ENCODE measurements at places on chromosomes 4 and X.

DNA sequence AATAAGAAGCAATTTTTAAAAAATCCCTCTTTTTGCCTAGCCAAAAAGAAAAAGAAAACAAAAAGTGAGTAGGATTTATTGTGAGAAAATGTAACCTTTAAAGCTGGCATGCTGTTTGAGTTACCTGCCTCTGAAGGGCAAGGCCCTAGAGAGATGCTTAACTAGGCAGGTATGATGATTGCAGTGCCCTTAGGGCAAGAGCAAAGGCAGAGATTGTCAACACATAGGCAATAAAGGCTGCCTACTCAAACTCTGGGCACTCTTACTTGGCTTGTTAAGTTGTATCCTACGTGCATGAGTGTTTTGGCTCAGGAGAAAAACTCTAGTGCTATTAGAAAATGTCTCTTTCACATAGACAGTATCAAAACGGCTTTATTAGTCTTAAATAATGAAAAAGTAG, 306.0 kb downstream of the RPA4 start:
- DNase-seq, result no peak

DNA sequence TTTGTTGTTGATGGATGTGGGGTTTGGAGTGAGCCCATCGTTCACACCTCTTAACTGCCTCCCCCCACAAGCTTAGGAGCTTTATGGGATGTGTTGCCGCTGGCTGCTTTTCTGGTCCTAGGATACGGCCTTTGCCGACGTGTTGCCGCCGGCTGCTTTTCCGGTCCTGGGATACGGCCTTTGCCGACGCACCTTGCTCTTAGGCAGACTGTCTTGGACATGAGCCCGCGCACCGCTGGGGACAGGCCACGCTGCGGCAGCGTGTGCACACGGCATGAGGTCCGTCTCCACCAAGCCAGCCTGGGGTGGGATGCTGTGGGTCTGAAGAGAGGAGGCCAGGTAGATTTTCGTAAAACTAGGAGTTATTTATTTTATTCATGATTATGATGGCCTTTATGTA, 14.2 kb downstream of the RGS12 start:
- no peak for DNase-seq

DNA sequence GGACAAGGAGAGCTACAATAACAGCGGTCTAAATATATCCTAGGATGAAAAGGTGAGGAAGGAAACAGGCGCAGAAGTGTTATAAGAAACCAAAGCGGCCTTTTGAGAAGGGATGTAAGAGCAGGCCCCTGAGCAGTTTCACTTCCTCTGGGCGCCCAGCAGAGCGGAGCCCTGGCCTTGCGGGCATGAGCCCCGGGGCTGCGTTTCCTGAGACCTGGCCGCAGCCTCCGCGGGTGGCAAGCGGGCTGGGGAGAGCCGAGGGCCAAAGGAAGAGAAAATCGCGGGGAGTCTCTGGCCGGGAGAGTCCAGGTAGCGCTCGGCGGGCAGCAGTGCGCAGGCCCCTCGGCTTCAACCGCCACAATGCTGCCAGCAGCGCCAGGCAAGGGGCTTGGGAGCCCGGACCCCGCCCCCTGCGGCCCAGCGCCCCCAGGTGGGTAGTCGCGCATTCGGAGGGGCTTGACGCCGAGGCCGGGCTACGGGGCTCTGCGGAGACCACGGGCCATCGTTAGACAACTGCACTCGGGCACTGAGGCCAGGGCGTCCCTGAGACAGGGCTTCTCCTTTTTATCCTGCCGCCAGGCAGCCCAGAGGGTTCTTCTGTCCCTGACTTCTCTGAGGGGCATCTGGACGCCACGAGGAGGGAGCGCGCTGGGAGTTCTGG, at the start of gene BANK1:
Gene BANK1 (plus strand): TSS at position 210 of the 661 bp plus-strand sequence. CDS start 151 bp downstream, at position 361.
- peak; percentile 46 for DNase-seq

DNA sequence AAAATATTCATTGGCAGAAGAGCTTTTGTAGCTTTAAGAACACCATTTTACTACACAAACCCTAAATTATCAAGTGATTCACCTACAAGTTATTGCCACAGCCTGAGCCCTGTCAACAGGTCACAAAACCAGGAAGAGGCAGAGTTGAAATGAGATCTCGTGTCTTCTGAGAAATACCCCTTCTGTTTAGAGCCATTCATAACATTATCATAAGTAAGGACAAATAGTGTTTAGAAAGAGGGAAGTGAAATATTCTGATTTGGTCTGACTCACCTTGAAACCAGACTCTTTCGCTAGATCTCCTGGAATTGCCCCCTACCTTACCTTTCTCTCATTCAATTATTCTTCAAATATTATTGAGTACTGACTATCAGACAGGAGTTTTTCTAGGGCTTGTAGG, 5.9 kb downstream of the ETDB start:
- no peak for DNase-seq

DNA sequence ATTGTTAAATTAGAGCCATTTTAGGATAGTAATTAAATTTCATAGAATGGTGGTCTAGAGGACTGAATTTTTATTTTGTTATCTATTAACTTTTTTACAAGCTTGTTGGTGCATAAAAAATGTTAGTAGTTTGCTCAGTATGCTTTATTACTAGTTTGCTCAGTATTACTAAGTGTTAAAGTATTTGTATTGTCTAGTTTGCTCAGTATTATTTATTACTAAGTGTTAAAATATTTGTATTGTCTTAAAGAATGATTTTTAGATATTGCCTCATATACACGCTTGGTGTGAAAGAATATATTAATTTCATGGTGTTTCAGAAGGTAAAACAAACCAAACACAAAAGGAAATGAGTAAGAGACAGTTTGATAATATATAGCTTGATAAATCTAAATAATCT, 268.4 kb upstream of the MAGEB18 start:
- DNase-seq, result no peak

GRCh38 chrX:57177070-57177469, 39.9 kb upstream of the SPIN2A start:
- no peak for DNase-seq

DNA sequence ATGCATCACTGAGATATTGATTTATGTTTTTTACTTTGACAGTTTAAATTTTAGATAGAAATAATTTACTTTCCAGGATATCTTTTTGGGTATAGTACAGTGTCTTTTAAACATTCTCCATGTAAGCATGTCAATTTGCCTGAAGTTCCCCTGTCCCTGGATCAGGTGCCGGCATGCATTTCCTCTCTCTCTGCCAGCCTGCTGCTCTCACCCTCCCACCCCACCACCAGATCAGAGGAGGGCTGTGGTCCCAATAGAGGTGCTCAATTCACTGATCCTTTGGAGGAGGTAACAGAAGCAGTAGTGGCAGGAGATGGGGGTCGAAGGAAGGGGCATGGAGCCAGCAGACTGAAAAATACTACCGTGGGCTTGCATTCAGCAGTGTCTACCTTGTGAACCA, 28.3 kb upstream of the DSPP start:
- no peak for DNase-seq

GRCh38 chr4:17187003-17187402, 288.6 kb upstream of the LDB2 start:
- DNase-seq, result peak; percentile 20

DNA sequence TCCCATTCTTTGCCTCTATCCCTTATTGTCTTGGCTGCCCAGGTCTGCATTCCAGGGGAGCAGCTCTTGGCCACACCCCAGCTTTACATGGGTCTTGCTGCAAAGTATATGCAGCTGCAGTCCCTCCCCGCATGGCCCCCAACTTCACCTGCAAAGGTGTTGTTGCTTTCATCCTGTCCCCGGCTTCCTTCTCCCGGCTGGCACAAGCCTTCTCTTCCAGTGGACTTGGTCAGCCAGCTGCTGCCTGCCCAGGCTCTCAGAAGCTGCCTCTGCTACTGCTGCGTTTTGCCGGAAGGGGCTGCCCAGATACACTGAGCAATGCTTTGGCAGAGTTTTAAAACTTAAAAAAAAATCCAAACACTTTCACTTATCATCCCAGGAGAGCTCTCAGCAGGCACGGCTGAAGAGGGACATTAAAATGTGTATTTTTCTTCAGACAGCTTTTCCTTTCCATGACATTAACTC, 121.2 kb upstream of the PDLIM3 start:
- DNase-seq, result peak; percentile 56

- DNase-seq, result no peak
These were observed 5.4 kb upstream of the ACE2 start for GRCh38 chrX:15606136-15606535.

GRCh38 chr4:73741031-73741749, 821 bp downstream of the CXCL8 start:
- DNase-seq, result no peak

- no peak for DNase-seq
These were observed 3.4 kb upstream of the UGDH start for GRCh38 chr4:39530682-39531081.

DNA sequence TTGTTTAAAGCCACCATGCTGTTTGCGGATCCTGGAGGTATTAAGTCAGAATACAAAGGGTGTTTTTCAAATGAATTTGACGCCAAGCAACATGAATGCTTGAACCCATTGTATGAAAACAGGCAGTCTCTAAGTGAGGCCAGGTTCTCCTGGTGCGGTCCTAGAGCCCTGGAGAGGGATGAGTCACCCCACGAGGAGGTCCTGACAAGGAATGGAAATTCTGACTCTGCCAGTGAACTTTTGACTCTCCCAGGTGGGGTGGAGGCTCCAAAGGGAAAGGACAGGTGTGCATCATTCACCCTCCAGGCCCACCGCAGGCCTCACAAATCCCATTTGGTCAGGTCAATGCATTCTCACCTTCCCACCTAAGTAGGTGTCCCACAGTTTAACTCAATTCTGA, 1.5 kb downstream of the TRIM2 start:
- no peak for DNase-seq

GRCh38 chr4:7431696-7432530, 2.8 kb downstream of the PSAPL1 start:
- DNase-seq, result no peak

- no peak for DNase-seq
These were observed 39.3 kb upstream of the WNK3 start for GRCh38 chrX:54397113-54397512.

DNA sequence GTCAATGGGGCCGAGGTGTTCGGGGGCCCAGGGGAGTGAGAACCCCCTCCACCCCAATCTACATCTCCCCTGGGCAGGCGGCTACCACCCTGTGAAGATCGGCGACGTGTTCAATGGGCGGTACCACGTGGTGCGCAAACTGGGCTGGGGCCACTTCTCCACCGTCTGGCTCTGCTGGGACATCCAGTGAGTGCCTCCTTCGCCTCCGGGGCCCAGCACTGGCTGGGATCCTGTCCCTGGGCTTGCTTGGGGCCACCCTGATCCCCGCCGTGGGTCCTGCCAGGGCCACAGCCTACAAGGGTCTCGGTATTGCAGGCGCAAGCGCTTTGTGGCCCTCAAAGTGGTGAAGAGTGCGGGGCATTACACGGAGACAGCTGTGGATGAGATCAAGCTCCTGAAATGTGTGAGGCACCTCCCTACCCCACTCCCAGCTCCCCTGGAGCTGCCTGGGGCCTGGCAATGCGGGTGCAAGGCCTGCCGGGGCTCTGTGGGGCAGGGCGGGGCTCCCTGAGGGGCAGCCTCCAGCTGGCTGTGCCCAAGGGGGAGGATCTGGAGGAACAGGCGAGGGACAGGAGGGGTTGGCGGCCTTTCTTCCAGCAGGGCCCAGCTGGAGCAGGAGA, 697 bp downstream of the SRPK3 start:
- DNase-seq, result no peak

- DNase-seq, result no peak
These were observed 183.7 kb downstream of the SOWAHB start for GRCh38 chr4:76714226-76714625.

DNA sequence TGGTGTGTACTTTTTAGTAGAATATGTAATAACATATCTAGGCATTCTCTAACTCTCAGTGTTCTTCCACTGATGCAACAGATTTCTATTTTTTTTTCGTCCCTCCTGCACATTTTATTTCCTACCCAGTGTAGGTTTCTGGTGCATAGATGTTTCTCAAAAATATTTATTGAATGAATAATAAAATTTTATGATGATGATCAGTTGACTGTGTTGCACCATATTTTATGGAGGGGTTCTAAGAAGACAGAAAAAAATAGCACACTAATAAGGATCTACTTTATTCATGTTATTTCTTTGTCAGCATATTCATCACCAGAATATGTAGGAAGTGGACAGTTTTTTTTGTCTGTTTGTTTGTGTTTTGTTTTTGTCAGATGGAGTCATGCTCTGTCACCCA, 2529.3 kb downstream of the ARAP2 start:
- no peak for DNase-seq

DNA sequence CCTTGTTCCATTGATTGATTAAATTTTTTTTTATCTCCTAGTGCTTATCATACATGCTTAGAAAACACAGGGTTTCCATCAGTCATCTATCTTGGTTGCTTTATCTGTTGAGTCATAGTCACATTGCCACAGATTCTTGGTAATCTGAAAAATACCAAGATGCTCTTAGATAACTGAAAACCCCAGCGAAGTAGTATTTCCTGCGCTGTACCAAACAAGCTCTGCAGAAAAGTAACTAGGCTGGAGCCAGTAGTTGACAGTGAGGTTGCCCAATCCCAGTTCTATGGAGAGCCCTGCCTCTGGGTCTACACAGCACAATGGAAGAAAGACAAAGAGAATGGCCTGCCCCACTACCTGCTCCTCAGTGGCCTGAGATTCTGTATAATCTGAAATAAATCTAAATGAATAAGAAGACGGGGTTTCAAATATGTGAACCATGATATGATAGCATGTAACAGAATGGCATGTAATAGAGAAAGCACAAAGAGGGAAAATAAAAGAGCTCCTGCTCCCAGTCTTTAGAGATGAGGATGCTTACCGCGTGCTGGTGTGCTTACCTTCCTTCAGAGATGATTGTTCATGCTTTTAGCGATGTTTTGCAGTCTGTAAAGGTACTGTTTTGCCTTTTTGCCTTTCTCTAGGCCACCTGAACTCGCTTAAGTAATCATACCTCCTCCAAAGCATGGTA, 55.3 kb upstream of the RAPGEF2 start:
- DNase-seq, result no peak

DNA sequence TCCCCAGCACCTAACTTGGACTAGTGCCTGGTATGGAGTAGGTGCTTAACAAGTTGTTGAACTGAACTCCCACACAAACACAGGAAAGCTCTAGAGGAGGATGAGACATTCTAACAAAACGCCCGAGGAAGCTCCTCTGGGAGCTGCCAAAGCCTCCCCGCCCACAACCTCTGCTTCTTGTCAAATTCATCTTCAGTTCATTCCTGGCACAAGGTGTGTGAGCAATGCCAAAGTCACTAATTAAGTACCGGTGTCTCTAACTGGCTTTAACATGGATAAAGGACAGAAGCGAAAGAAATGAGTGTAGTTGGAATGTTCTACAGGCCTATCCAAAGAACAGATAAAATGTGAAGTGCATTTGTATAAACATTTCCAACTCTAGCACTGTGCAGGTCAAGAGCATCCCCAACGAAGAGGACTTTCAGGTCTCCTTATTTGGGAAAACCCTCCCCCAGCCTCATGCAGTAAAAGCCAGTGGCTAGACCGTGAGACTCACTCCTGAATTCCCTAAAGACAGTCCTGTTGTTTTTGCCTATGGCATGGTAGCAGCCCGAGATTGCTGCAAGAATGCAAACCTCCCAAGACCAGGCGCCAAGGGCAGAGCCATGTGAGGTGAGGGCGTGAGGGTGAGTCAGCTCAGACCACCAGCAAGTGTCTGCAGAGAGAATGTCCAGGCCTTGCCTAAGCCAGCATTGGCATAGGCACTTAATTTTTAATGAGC, 72.2 kb upstream of the KLF3 start:
- DNase-seq, result no peak

- DNase-seq, result no peak
These were observed 2.7 kb upstream of the ATP10D start for GRCh38 chr4:47482326-47482725.

Data from globus pallidus (tissue), 1 donor.